ENCODE measurements at places on chromosomes 2 and 18.

GRCh38 chr18:3966642-3967358 is 488.3 kb downstream of the DLGAP1 start:
- no peak for ATAC-seq

DNA sequence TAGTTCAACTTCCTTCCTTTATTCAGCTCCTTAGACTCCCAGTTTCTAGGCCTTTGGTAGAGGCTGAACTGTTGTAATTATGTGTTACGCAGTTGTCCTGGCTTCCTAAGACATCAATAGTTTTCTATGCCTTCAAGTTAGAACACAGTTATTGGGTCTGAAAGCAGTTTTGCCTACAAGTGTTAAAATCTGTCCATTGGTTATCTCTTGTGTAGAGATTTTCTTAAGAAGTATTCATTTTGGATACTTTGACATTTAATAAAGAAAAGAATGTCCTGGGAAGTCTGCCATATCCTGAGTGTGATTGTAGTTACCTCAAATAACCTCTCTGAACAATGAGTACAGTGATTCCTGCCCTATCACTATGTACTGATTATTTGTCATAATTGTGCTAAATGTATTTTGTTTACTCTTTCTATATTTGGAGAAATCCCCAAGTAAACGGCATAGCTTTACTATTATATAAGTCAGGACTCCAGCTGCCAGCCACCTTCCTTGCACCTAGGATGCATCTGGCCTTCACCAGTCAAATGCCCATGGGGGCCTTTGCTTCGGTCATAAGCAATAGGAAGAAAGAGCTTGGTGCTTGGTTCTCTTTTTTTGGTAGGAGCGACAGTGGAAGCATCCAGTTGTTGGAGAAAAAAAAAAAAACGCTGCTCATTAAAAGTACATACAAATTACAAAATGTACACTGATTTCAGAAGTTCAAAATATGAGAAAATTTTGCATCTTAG is 449.5 kb upstream of the PKDCC start:
- ATAC-seq, result no peak

DNA sequence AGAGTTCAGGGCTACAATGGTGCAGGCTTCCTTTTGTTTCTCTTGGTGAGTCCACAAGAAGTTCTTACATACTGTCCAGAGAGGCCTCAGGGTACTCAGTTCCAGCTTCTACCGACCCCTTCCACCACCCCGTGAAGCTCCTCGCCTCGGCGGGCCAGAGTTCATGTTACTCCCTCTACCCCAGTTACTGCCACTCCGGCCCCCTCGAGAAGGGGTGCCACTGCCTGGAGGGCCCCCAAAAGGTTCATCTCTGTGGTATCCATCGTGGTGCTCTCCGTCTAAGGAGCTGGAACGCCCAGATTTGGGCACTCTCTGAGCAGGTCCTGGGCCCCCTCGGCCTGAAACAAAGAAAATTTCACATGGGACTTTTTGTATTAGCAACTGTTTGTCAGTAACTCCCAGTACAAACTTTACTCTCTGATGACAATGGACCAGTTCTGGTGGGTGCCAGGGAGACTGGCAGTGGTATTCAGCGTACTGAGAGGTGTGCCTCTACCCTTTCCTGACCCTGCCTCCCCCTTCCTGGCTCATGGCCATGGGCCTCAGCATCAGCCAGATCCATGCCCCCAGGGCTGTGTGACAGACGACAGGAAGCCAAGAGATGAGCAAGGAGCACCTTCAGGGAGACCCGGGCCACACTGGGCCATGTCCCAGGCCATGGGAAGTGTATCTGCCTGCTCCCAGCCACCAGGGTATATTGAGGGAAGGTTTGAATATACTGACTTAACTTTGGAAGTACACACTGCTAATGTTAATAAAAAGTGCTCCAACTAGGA is 5.1 kb downstream of the SFT2D3 start:
- ATAC-seq, result no peak

DNA sequence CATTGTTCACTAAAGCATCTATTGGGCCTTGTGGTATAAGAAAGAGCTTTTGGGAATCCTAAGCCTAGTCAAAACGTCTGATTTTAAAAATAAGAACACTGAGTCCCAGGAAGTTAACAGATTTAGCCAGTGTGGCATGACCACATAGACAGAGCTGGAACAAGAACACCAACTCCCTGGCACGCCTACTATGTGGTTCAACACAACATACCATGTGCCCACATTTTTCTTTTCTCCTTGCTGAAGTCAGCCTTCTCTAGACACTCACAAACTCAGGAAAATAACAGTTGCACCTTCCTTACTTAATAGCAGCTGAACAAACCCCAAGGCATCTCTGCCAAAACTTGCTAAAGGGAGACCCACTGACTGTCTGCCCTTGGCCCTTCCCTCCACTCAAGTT is 124.8 kb downstream of the C1D start:
- ATAC-seq, result no peak

DNA sequence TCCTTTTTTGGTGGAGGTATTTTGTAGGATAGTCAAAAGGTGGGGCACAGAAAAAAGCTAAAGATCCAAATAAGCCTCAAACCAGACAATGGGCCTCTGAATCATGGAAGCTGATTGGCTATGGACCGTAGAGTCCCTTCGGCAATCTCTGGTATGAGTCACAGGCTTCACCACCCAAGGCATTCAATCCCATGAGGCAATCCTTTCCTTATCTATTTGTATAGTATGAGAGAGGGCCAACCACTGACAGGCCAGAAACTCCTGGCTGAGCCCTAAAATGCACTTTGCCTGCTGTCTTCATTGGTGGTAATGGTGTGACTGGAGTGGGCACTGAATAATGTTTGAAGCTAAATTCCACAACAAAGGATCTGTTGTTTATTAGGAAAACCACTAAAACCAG is 38.7 kb upstream of the MEX3C start:
- ATAC-seq, result peak; percentile 68

- ATAC-seq, result no peak
Measured at GRCh38 chr2:231514951-231515297, 15.3 kb downstream of the NMUR1 start.

GRCh38 chr18:31439807-31440325 is 7.7 kb upstream of the DSG3 start:
- no peak for ATAC-seq

GRCh38 chr18:42011053-42011452 is 56.0 kb downstream of the PIK3C3 start:
- no peak for ATAC-seq

- ATAC-seq, result no peak
Measured at GRCh38 chr2:235142601-235143000, 190.8 kb downstream of the SH3BP4 start.

DNA sequence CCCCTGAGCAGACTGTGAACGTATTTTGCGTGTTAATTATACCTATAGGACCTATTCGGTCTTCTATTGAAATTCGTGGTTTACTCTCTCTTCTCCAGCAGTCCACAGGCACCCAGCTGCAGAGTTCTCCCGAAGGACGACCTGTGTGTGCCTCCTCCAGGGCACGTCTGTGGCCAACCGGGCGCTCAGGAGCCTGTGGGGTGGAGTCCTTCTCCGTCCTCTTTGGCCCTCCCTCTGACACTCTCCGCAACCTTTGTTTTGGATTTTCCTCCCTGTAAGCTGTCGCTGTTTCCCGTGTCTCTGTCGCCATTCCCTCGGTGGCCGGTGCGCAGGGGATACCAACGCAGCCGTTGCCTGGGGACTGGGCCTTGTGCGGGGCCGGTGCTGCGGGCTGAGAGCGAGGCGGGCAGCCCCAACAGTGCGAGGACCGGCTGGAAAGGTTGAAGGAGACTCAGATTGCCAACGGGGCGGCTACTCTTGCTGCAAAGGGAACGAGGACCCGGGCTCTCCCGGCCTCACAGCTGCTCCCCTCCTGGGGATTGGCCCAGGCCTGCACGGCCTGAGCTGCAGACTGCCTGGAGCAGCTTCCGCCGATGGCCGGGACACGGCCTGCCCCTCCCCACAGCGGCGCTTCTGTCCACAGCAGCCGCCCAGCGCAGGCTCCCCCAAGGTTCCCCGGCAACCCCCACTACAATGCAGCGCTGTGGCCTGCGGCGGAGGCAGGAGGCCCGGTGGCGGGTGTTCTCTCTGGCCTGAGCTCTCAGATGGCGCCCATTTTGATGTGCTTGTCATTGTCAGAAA is 221.0 kb downstream of the MTX2 start:
- peak; percentile 50 for ATAC-seq

- no peak for ATAC-seq
Measured at GRCh38 chr2:125272651-125273050, 1247.6 kb downstream of the CNTNAP5 start.
